ENCODE measurements at places on chromosomes 4 and X.

DNA sequence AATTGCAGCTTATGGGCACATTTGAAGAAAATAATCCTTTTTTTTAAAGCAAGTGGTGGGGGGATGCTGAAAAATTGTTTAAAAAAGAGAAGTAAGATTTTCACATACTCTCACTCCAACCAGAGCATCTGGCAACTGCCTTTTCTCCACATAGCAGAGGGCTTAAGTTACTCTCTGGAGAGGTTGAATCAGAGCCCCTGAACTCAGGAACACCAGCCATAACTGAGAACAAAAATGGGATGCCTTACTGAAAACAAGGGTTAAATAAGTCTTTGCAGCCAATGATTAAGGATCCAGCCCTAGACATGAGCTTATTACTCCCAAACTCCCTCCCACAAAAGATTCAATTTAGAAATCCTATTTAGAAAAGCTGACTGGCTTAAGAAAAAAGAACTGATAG lies 27.5 kb downstream of the CASK start:
- DNase-seq: no peak

GRCh38 chr4:140269369-140269768 lies 104.1 kb upstream of the SCOC start:
- DNase-seq: no peak

GRCh38 chrX:100477467-100477866 lies 67.4 kb upstream of the PCDH19 start:
- DNase-seq: no peak

GRCh38 chr4:6440506-6441201 lies 31.8 kb downstream of the PPP2R2C start:
- no peak for DNase-seq

GRCh38 chrX:20753076-20753475 lies 486.4 kb upstream of the RPS6KA3 start:
- no peak for DNase-seq

GRCh38 chrX:13046141-13046855 lies 1.9 kb upstream of the FAM9C start:
- DNase-seq: no peak

GRCh38 chrX:148417934-148418333 lies 82.5 kb upstream of the AFF2 start:
- no peak for DNase-seq

- DNase-seq: no peak
These were observed at the start of gene GABRG1 for GRCh38 chr4:46123913-46124755. GABRG1 (minus strand) TSS chr4:46124054; CDS start chr4:46123913, 141 bp downstream.

DNA sequence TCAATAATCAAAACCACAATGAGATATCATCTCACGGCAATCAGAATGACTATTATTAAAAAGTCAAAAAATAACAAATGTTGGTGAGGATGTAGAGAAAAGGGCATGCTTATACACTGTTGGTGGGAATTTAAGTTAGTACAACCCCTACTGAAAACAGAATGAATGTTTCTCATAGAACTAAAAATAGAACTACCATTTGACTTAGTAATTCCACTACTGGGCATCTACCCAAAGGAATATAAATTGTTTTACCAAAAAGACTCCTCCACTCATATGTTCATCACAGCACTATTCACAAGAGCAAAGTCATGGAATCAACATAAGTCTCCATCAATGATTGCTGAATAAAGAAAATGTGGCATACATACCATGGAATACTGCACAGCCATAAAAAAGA lies 278.1 kb upstream of the ARSJ start:
- no peak for DNase-seq

- no peak for DNase-seq
These were observed 51.2 kb upstream of the CHRNA9 start for GRCh38 chr4:40283968-40284367.

DNA sequence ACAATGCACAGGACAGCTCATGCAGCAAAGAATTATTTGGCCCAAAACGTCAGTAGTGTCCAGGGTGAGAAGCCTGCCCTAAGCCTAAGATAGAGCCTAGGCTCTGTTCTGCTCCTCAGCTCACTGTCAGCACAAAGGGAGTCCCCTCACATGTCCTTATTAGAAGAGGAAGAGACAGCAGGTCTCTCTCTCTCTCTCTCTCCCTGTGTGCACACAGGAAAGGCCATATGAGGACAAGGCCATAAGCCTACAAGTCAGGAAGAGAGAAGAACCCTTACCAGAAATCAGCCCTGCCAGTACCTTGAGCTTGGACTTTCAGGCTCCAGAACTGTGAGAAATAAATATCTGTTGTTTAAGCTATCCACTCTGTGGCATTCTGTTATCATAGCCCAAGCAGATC lies 20.4 kb downstream of the FAM184B start:
- DNase-seq: no peak

- no peak for DNase-seq
These were observed 112.8 kb downstream of the KDR start for GRCh38 chr4:55012363-55013230.

GRCh38 chr4:6417516-6418050 lies 54.8 kb downstream of the PPP2R2C start:
- DNase-seq: no peak

GRCh38 chrX:102934624-102935023 lies 2.4 kb upstream of the RAB40AL start:
- no peak for DNase-seq

GRCh38 chr4:73902038-73902637 lies 32.9 kb downstream of the CXCL1 start:
- DNase-seq: no peak

GRCh38 chrX:10142041-10142599 lies 14.7 kb upstream of the CLCN4 start:
- no peak for DNase-seq

DNA sequence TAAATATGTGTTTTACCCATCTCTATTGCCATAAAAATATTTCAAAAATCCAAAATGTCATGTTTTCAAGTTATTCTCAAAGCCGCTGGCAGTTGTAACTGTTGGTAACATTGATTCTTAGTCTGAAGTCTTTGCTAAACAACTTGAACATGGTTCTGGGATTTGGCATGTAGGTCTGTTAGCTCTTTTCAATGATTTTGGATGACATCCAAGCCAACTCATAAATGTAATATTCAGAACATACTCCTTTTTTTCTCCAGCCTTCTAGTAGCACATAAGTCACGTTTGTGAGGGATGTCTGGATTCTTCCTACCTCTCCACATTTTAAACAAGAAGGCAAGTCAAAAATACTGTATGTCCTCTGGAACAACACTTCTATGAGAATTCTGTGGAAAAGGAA lies 305.3 kb downstream of the PRR32 start:
- DNase-seq: no peak

DNA sequence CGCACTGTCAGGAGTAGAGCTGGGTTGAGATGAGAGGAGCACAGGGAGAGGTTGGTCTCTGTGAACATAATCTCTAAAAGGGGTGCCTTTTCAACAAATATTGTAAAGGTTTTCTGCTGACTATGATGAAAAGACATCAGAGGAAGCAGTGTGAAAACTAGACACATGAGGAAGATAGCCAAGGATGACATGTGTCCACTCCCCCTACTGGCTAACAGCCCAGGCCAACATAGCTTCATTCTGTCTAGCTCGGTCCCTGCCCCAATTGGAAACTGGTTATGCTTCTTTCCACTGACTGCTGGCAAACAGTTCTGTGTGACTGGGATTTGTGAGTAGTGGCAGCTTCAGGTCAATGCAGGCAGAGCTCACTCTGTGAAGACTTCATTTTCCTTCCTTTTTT lies 115.4 kb upstream of the ESX1 start:
- no peak for DNase-seq

GRCh38 chr4:3784454-3785291 lies 18.5 kb downstream of the ADRA2C start:
- DNase-seq: no peak

- DNase-seq: no peak
These were observed 62.6 kb downstream of the DDX53 start for GRCh38 chrX:23062359-23062758.

- DNase-seq: no peak
These were observed 138.9 kb upstream of the INPP4B start for GRCh38 chr4:142984871-142985585.

DNA sequence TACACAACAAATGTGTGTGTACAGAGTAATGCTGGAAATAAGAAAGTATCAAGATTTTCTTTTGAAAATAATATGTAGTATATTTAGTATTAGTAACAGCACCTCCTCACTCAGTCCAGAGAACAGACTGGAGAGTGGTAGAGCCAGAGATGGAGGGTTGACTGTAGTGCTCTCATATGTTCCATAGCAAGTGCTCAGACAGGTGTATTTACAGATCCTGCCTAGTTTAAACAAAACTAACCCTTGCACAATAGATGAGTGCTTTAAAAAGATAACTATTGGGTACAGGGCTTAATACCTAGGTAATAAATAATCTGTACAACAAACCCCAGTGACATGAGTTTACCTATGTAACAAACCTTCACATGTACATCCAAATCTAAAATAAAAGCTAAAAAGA lies 381.0 kb upstream of the EMCN start:
- no peak for DNase-seq

DNA sequence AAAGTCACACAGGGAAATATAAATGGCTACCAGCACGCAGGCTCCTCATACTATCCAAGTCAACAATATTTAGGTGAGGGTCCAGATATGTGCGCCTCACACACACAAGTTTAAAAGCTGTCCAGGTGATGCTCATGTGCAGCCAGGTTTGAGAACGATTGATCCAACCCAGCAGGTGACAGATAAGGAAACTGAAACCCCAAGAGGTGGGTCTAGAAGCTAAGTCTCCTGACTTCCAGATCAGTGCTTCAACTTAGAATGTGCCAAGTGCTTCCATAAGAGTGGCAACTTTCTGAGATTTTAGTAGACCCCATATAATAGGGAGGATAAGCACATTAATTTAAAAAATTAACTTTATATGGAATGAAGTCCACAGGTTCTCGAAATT lies 54.4 kb upstream of the NAP1L5 start:
- no peak for DNase-seq

DNA sequence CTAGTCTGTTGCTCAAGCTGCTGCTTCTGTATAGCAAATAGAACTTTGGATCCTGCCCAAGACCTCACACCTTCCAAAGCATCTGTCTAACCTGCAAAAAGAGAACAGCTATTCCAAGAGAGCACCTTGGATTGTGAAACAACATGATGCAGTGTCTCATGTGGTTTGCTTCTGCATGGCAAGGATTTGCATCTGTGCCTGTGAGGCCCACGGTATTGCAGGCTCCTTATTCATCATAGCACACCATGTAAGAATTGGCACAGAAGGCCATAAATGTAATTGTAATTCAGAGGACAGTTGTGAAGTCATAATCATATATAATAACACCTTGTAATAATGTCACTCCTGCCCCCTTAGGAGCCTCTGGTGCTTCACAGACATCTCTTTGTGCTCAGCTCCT lies 147.1 kb downstream of the ZNF674 start:
- no peak for DNase-seq

GRCh38 chr4:175290401-175290800 lies 372.2 kb downstream of the ADAM29 start:
- no peak for DNase-seq

DNA sequence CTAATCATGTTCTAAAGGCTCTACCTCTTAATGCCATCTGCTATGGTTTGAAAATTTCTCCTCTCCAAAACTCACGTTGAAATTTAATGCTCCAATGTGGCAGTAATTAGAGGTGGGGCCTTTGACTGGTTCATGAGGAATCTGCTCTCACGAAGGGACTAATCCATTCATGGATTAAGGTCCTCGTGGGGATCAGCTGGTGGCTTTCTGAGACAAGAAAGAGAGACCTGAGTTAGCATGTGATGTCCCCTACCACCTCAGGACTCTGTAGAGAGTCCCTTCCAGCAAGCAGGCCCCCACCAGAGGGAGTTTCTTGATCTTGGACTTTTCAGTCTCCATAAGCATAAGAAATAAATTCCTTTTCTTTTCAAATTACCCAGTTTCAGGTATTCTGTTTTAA lies 65.3 kb downstream of the WDFY3 start:
- no peak for DNase-seq

GRCh38 chr4:113094802-113095201 lies 45.3 kb downstream of the ANK2 start:
- DNase-seq: no peak

DNA sequence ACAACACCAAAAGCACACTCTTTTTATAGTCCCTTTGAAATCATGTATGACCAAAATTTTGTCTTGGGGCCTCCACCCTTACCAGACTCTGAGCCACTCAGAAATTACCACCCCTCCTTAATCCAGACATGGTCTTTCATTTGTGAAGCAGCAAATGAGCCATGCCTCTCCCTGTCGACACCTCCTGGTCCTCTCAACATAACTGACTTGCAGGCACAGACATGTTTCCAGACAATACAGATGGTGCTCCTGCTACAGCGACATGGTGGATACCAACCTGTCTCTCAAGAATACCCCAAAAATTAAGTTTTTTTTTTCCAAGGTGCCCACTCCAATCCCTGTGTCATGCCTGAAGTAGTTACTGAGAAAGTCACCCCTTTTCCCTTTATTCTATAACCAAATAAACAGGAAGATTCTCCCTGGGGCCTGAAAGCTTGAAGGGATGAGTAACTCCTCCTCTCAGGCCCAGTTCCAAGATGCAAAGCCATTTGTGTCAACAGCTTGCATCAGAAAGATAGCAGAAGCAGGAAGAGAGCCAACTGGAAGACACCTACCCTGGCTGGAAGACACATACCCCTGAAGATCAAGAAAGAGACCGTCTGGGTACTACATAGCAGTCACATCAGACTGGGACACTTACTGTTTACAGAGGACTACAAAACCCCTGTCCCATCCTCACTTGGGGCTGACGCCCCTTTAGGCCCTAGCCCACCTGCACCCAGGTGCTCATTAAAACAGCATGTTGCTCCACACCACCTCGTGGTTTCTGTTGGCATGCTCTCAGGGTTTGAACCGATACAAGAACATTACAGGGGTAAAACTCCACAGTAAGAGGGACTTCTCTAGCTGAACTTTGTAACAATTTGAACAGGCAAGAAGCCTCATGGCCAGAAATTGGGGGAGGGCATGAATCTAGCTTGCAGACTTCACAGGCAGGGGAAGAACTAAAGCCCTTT lies 5.5 kb upstream of the UGT2B17 start:
- DNase-seq: no peak

DNA sequence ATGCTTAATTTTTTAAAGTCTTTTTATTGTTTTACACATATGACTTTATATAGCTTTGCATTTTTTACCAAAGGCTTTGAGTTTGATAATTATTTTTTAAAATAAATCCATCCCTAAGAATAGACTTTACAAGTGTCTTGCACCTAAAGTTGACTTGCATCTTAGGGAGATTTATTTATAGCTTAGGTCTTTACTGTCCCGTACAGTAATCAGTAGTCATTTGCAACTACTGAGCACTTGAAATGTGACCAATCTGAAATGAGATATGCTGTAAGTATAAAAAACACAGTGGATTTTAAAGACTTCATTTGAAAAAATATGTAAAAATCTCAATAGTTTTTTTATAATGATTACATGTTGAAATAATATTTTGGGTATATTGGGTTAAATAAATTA lies 19.2 kb downstream of the TBC1D1 start:
- no peak for DNase-seq

- no peak for DNase-seq
These were observed 297.0 kb upstream of the PUDP start for GRCh38 chrX:7444967-7445366.

DNA sequence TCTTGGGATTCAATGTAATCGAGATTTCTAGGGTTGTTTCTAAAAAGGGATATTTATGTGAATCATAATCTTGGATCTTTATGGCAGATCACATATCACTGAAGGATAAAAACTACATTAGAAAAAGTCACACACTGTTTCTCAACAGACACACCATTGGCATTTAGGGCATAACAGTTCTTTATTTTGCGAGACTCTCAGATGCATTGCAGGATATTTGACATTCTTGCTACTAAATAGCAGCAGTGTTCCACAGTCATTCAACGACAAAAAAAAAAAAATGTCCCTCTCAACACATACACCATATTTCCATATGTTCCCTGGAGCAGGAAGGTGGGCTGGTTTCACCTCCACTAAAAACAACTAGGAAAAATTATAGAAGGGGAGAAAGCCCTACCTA lies 243.4 kb upstream of the PCDH18 start:
- no peak for DNase-seq

All from glomerular endothelial cell (primary cell).